ENCODE measurements at places on chromosomes 12 and 14.

DNA sequence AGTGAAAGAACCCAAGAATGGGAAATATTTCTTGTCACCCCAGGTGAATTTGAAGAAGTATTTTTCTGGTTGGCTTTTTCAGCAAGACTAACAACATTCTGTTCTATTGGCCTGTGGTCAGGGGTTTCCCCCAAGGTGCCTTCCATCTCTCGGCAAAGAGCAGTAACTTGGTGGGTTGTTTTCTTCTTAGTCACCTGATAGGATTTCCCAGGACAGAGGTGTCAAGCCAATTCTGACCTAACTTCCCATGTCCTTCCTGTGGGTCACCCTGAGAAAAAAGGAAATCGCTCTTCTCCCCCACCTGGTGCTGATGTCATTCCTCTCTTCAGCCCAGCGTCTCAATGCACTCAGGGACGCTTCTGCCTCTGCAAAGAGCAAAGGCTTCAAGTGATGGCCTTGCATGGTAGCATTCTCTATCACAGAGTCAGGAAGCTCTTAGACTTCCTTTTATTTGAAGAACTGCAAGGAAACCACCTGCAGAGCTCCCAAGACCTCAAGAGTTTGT, 16.1 kb upstream of the IFNG start:
- no peak for DNase-seq

GRCh38 chr12:57129889-57130288, 1.6 kb downstream of the LRP1 start:
- DNase-seq: no peak

- DNase-seq: no peak
Observed at GRCh38 chr14:95229749-95230148, 72.4 kb upstream of the DICER1 start.

DNA sequence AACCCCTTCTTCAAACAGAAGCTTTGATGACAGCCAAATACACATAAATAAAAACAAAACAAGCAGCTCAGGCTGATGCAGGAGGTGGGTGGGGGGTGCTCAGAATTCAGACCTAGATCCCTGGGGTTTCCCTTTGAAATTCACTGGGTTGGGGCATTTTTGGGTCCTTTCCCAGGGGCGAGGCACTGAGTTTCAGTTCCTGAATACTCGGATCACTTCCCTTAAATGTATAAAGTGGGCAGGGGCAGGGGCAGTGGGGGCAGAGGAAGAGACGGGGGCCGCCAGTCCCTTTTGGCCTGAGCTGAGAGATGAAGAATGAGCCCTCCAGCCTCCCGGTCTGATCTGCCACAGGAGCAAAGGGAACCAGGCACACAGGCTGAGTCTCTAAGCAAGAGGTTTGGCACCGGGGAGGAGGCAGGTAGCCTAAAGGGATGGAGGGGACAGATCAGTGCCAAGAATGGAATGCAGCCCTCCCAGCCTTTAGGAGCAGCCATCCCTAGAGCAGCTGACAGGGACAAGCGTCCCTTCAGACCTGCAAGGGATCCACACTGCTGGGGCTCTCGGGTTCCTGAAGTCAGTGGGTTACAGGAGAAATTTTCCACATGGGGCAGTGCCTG, 20.3 kb downstream of the KDM2B start:
- no peak for DNase-seq

GRCh38 chr12:3965046-3965445, 91.8 kb upstream of the PARP11 start:
- no peak for DNase-seq

GRCh38 chr12:92561543-92561899, 141.3 kb upstream of the PLEKHG7 start:
- no peak for DNase-seq

DNA sequence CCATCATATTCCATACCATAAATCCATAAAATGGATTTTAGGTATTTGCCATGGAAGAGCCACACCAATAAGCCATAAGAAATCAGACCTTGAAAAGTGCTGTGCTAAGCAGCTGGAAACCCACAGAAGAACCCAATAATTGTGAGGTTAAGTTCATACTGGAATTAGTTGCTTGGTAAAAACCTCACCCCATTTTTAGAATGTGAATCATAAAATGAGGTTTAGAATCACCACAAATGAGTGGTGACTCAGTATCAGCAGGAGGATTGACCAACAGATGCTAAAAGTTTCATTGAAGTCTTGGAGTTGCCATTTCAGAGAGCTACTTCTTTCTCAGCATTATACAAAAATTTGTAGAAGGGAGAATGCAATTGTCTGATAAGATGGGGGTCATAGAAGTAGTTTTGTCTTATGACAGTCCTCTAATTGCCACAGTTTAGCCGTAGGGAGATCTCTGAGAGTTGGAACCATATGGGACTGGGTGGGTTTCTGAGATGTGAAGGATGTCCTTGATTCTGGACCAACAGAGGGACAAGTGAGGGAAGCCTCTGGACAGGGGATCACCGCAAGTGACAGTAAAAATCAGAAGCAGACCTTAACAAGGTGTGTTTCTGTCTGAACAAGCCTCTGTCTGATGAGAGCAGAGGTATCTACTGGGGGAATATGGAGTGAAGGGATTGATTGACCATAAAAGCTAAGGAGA, 1.4 kb upstream of the STON2 start:
- no peak for DNase-seq

- no peak for DNase-seq
Observed at GRCh38 chr12:56880125-56880992, 53.8 kb downstream of the SDR9C7 start.

DNA sequence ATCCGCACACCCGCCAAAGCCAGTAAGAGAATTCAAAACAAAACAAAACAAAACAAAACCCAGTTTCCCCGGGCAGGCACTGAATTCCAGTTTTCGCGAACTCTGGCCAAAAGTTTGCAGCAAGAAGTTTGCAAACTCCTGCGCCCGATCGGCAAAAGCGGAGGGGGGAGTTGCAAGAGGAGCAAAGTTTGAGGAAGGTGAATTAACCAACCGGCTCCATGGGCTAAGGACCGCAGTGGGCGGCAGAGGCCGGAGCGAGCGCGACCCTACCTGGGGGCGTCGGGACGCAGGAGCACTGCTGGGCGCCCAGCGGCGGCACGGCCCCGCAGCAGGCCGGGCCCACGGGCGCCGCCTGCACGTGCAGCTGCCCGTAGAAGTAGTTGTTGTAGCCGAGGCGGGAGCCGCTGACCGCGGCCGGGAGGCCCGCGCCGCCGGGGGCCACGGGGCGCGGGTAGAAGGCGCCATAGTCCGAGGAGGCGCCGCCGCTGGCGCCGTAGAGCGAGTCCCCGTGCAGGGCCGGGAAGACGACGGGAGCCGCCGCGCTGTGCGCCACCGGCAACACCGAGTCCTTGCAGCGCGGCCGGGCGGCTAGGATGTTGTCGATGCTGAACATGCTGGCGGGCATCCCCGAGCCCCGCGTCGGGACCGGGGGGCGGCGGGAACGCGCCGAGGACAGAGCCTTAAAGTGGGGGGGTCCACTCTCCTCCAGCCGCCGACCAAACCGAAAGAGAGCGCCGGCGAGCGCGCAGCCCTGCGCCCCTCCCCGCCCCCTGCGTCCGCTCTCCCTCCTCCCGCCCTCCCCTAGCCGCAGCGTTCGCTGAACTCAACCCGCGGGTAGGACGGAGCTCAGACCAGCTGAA, at the start of gene GSC:
TSS of gene GSC (minus strand) at position 723 of the 860 bp plus-strand sequence. CDS start at position 625, 98 bp downstream.
- DNase-seq: peak; percentile 70

- no peak for DNase-seq
Observed at GRCh38 chr14:51382506-51382905, 142.5 kb downstream of the TMX1 start.

- no peak for DNase-seq
Observed at GRCh38 chr14:88877192-88877591, 52.7 kb downstream of the TTC8 start.

DNA sequence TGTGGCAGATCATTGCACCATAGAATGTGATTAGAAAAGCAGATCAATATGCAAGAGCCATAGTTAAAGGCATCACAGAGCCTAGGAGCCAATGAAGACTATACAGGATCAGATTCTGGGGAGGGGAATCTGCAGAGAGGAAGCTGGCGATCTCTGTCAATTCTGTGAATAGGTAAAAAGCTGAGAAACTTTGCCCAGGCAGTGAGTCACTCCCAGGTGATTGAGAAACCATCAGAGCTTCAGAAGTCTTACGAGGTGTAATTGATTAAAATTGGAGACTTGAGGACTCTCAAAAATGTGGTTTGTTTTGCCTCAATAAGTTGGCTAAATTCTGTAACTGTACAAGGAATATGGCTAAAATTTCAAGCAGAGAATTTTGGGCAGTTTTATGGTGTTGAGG, 41.7 kb upstream of the TSPAN11 start:
- DNase-seq: no peak

DNA sequence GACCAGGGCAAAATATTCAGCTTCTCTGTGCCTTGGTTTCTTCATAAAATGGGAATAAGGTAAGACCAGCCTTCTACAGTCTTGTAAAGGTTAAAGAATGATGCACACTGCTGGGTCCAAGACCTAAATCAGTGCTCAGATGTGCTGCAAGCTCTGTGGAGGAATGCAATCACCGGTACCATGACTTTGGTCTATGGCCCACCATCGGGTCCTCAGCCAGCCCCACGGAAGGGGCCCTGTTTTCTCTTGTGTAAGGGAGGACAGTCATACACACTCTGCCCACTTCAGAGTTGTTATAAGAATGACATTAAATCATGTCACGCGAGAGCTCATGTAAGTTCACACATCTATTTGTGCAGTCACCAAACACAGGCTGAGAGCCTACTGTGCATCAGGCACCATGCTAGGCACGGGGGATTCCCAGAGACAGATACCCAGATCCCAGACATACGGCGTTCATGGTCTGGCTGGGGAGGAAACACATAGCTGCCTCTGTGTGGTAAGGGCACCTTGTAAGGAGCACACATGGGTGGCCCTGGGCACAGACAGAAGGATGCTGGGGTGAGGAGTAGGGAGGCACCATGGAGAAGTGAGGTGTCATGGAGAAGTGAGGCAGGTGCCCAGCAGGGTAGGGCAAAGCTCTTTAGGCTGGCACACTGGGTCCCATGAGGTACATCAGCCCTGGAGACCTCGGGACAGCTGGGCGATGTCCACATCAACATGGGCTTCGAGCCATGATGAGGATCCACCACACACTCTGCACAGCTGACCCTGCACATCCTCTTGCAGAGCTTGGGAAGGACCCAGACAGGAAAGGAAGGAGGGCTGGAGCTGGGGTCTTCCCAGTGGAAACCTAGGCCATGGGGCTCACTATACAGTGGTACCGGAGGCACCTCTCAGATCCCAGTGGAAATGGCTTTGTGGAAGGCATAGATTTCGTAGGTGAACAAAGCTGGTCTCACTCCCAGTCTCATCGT, 190.4 kb upstream of the DIO3 start:
- no peak for DNase-seq

DNA sequence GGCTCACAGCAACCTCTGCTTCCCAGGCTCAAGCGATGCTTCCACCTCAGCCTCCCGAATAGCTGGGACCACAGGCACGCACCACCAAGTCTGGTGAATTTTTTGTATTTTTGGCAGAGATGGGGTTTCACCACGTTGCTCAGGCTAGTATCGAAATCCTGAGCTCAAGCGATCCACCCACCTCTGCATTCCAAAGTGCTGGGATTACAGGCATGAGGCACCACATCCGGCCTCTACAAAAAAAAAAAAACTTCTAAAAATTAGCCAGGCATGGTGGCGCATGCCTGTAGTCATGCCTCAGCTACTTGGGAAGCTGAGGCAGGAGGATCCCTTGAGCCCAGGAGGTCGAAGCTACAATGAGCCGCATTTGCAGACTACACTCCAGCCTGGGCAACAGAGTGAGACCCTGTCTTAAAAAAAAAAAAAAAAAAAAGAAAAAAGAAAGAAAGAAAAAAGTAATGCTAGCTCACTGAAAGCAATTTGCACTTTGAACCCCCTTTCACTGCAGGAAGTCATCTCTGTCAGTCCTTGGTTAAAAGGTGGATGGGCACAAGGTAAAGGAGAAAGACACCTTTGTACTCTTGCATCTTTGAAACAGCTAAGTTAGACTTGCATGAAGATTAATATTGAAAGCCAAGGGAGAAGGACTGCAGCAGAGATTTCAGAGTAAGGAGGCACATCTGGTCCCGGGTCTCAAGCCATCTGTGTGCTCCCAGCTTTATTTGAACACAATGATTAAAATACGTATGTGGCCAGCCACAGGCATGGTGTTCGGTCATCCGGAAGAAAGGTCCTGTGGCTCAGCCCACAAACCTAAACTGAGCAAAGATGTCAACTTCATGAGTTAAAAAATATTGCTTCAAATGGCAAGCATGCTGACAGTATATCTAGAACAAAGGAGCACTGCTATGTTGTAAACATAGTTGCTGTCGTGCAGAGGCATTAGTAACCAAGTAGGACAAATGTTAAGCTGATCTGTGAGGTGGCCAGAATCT, 103.8 kb upstream of the HMGA2 start:
- DNase-seq: peak; percentile 18

GRCh38 chr14:29941401-29941800, 13.8 kb upstream of the PRKD1 start:
- no peak for DNase-seq

DNA sequence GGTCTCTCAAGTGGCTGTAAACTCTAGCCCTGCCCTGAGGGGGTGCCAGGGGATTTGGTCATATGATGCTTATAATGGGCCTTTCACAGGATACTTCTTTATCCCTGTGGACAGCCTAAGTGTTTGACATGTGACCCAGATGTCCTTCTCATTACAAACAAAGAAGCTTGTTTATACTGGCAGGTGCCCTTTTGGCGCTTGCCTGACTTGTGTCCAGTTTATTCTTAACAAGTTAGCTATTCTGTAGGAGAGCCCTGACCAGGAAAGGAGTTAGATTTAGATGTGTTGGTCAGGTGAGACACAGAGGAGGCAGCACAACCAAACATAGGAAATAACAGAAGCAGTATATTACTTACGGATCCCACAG, 51.9 kb downstream of the CCDC91 start:
- DNase-seq: no peak

GRCh38 chr12:85394809-85395208, 114.8 kb downstream of the ALX1 start:
- no peak for DNase-seq

DNA sequence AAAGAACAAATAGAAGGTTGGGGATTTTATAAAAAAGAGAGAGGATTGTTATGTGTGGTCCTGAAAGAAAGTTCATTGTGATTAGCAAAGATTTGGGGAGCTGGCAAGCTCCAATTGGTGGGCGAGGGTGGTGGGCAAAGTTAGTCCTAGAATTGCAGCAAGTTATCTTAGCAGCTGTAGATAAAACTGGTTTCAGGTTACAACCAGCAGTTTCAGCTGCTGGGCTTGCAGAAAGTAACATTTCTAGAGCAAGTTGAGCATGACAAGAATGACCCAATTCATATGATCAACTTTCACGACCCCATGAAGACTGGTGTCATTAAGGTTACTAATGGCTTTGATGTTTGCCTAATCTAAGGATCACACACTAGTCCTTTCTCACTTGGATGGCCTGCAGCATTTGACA, 177.9 kb upstream of the NUDT4 start:
- peak; percentile 49 for DNase-seq

- no peak for DNase-seq
Observed at GRCh38 chr12:52284562-52285171, 6.7 kb downstream of the KRT81 start.

GRCh38 chr12:121295116-121295745, 1.3 kb downstream of the CAMKK2 start:
- DNase-seq: no peak

GRCh38 chr12:99806304-99806703, 158.8 kb downstream of the GARIN6 start:
- no peak for DNase-seq

GRCh38 chr14:105420101-105420973, 710 bp downstream of the MTA1 start:
- DNase-seq: no peak

GRCh38 chr12:69936766-69937165, 111.7 kb downstream of the MYRFL start:
- no peak for DNase-seq
